ENCODE measurements at places on chromosomes 6 and 20.

GRCh38 chr6:99790679-99791078 lies 184.0 kb downstream of the PRDM13 start:
- no peak for DNase-seq

GRCh38 chr6:2596222-2596621 lies 154.5 kb downstream of the MYLK4 start:
- no peak for DNase-seq

DNA sequence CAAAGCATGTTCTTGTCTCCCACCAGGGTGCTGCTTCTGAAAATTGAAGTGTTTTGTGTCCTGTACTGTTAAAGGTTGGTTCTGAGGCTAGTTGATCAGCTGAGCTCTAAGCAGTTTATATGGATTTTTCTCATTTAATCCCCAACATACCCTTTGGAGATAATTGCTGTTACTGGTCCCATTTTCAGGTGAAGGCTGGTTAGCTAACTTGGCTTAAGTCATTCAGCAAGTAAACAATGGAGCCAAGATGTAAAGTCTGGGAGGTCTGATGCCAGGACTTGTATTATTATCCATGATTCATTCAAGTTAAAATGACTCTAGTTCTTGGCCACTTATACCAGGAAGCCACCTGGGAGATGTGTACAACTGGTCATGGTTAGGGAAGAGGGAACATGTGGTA lies 42.5 kb upstream of the FERMT1 start:
- DNase-seq = no peak

DNA sequence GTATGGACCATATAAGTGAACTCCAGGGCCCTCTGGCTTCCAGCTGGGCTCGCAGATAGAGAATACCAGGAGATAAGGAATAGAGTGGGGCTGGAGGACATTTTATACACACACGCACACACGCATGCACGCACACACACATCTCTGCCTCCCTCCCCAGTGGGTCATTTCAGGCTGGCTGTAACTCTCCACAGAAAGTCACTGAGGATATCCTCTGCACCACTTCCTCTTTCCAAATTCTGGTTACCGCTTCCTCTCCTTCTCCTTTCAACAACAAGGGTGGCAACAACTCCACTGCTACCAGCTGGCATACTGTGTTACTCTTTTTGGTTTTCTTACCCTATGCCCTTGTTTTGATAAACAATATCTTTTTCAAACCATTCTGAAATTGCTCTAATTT lies 280.2 kb downstream of the COL12A1 start:
- no peak for DNase-seq

- DNase-seq = no peak
Measured at GRCh38 chr20:24590178-24590982, 121.0 kb downstream of the SYNDIG1 start.

DNA sequence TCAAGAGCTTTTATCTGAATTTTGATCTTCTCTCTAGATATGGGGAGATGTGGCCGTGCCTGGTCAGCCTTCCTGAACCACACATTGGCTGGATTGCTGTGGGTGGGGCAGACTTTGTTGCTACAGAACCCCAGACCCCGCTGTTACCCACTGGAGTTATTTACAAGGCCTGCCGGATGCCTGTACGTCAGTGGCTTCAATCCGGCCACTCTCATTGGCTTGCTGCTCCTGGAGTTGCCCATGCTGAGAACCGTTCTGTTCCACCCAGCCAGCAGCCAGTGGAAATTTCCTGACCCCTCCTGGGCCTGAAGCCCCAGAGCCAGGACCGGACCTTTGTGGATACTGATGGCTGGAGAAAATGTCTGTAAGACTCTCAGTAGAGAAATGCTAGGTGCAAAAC lies 101.9 kb downstream of the TFAP2C start:
- DNase-seq = no peak

GRCh38 chr6:38067263-38067980 lies 247.9 kb downstream of the ZFAND3 start:
- no peak for DNase-seq

- no peak for DNase-seq
Measured at GRCh38 chr6:53309059-53309900, 39.5 kb downstream of the ELOVL5 start.
